Astrocyte (in vitro differentiated cells and primary cell): ENCODE measurements at places on chromosomes 13 and 19.
A peak's percentile ranks its signal among the peaks of the same experiment; 100 is the strongest.

DNA sequence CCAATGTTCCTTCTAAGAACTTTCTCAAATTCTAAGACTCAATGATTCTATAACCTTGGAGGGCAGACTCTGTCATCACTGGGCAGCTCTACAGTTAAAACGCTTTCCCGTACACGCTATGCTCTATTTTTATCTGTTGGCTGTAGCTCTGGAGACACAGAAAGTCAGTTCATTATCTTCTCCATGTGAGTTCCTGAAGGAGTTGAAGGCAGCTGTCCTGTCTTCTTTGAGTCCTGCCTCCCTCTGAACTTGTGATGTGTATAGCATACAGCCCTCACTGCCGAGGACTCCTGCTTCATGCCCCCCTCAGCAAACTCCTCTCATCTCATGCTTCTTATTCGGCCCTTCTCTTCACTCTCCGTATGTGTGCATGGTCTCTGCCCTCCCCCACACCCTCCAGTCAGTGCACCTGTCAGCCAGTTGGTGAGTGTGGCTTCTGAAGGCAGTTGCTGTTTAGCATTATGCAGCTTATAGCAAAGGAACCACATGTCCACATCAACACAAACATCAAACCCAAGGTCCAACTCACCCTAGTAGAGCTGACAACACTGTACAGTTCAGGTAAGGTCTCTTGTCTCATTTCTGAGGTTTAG lies 504.9 kb downstream of the DIAPH3 start:
- no peak for DNase-seq

- DNase-seq, result peak; percentile 47
Measured at GRCh38 chr19:10852098-10852800, 4.0 kb downstream of the C19orf38 start.

DNA sequence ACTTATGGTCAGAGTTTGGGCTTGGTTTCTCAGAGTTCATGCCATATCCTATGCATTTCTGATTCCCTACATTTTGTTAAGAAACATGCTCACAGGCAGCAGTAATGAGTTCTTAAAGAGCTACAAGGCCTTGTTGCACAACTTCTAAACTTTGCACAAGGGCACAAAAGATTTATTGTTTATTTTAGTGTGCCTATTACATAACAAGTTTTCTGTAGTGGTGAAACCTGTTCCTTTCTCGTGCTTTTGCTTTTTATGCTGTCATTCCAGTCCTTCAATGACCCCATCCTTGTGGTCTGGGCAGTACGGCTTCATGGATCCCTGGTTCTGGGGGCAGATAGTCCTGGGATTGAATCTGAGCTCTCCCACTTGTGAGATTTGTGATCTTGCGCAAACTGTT lies 17.8 kb downstream of the ZNF507 start:
- DNase-seq, result no peak

GRCh38 chr13:112545856-112546255 lies 42.1 kb downstream of the TUBGCP3 start:
- peak; percentile 88 for DNase-seq

DNA sequence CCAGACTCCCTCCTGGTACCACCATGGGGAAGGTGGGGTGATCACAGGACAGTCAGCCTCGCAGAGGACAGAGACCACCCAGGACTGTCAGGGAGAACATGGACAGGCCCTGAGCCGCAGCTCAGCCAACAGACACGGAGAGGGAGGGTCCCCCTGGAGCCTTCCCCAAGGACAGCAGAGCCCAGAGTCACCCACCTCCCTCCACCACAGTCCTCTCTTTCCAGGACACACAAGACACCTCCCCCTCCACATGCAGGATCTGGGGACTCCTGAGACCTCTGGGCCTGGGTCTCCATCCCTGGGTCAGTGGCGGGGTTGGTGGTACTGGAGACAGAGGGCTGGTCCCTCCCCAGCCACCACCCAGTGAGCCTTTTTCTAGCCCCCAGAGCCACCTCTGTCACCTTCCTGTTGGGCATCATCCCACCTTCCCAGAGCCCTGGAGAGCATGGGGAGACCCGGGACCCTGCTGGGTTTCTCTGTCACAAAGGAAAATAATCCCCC lies 505 bp upstream of the CEACAM5 start:
- DNase-seq, result no peak

- DNase-seq, result no peak
Measured at GRCh38 chr19:10961073-10961860, 437 bp downstream of the SMARCA4 start.
